ENCODE measurements at places on chromosomes 4 and X. TPM values are rescaled to one million over a fixed set of nuclear protein-coding genes. Genes with fewer than 3 reads are reported as not detected.

IGSF1 gene
- 0.62 TPM for total RNA-seq

SPANXN3 gene
- total RNA-seq = not detected

FRMPD4 gene
- total RNA-seq = 0.10 TPM

RBMXL3 gene
- total RNA-seq = not detected

CENPVL2 gene
- not detected for total RNA-seq

FAM114A1 gene
- 111 TPM for total RNA-seq

CLNK gene
- 0.19 TPM for total RNA-seq

NDP gene
- total RNA-seq = 0.51 TPM

GASK1B gene
- total RNA-seq = 82.2 TPM

HTRA3 gene
- total RNA-seq = 14.9 TPM

TKTL1 gene
- total RNA-seq = 0.29 TPM
